ENCODE measurements at places on chromosomes 16 and 17. TPM values are rescaled to one million over a fixed set of nuclear protein-coding genes. Genes with fewer than 3 reads are reported as not detected.

ENKD1 gene
- total RNA-seq: 9.3 TPM

DPH1 gene
- 34.7 TPM for total RNA-seq

DNA sequence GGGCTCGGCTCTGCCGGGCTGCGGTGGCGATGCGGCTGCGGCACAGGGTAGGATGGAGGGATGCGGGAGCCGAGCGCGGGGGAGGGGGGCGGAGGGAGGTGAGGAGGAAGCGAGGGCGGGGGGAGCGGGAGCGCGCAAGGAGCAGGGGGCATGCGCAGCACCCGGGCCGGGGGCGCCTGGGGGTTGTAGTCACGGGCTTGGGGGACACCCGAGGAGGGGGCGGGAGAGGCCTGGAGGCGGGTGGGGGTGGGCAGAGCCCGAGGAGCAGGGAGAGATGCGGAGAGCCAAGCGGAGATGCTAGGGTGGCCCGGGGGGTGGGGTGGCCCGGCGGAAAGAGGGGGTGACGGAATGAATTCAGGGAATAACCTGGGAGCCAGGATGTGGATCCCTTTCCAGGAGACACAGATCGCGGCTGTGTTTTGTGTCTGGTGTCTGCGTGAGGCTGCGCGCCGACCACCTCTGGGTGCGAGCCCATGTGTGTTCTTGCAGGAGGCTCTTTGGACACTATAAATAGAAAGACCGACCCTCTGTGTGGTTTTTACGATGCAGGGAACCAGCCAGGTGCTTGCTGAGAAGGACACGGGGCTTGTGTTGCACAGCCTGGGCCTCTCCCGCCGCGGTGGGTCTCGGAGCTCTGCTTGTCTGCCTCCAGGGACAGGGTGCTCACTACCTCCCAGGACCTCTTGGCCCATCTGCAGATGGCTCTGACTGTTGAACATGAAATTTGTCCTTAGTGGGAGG is at the start of gene STX1B:
STX1B (minus strand) TSS at position 54 of the 741 bp plus-strand sequence. CDS start 242 bp downstream, outside the sequence.
- DNase-seq: peak; percentile 51

DNA sequence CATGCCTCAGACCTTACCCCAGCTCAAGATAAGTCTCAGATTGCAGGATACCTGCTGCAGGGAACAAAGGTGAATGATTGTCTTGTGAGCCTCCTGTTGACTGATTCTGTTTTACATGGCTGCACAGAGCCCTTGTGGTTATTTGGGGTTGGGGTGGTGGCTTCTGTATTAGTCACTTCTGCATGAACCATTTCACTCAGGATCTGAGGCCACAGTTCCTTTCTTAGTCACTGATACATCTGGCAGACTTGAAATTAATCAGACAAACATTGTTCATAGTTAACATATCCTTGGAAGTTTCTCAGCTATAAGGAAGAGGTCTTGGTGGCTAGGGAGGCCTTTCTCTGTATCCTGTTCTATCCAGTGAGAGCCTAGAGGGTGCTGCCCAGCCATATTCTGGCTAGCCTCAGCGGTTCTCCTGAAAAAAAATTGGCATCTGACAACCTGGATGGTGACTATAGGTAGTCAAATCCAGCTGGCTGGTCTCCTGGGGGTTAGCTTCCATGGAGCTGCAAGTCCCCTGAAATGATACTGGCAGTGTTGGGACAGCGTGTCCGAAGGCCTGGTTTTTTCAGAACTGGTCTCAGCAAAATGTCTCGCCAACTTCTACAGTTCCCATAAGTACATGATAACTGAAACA is 8.4 kb upstream of the PLK1 start:
- peak; percentile 54 for DNase-seq

- DNase-seq: no peak
Observed at GRCh38 chr16:12685806-12686205, 117.9 kb downstream of the CPPED1 start.
